NCI-H1436 (cell line): ENCODE measurements at places on chromosomes 13 and 19.
A peak's percentile ranks its signal among the peaks of the same experiment; 100 is the strongest.

GRCh38 chr19:45746866-45747265, 13.6 kb downstream of the MEIOSIN start:
- no peak for DNase-seq

- no peak for DNase-seq
These were observed 14.8 kb upstream of the GPI start for GRCh38 chr19:34350161-34350561.

- no peak for DNase-seq
These were observed 62.7 kb upstream of the MYCBP2 start for GRCh38 chr13:77389625-77390000.

- DNase-seq: no peak
These were observed 27.1 kb upstream of the POMP start for GRCh38 chr13:28631801-28632200.

DNA sequence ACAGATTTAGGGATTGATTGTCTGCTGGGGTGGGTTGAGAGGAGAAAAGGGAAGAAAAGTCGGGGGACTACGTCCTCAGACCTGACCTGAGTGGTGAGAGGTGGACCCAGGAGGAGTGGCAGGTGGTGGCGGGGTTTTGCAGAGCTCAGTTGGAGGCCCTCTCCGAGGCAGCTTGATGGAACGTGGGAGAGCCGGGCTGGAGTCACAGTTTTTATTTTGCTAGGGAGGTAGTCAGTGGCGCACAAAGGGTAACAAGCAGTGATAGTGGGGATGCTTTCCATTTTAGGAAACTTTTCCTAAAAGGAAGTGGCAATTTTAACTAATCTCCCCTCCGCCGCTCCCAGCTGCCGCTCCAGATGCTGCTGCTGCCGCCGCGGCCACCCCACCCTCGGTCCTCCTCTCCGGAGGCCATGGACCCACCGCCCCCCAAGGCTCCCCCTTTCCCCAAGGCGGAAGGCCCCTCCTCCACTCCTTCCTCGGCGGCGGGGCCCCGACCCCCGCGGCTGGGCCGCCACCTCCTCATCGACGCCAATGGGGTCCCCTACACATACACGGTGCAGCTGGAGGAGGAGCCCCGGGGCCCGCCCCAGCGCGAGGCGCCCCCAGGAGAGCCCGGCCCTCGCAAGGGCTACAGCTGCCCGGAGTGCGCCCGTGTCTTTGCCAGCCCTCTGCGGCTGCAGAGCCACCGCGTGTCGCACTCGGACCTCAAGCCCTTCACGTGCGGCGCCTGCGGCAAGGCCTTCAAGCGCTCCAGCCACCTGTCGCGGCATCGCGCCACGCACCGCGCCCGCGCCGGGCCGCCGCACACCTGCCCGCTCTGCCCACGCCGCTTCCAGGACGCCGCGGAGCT, 1.1 kb upstream of the ZNF581 start:
- no peak for DNase-seq

DNA sequence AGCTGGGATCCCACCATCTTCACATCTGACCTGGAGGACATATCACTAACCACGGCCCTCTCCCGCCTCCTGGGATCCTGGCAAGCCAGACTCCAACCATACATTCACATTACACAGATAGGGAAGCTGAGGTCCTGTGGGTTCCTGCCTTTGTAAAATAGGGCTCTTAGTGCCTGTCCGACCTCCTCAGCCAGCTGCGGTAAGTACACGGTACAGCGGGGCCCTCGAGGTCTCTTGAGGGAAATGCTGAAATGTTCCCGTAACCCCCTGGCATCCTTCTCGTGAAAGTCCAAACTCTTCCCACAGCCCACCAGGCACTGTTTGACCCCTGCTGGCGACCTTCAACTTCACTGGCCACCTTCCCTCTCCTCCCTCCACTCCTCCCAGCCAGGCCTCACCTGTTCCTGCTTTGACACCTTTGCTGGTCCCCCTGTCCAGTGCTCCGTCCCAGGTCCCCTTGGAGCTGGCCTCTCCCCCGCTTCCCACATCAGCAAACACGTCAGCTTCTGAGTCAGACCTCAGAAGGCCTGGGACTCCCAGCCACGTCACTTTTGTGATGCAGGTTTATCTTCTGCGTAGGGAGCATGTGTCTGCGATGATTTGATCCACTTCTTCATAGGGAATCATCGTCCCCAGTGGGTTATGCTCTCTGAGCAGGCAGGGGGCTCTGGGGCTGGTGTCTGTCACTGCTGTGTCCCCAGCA, 8.8 kb upstream of the GNG7 start:
- DNase-seq: no peak

DNA sequence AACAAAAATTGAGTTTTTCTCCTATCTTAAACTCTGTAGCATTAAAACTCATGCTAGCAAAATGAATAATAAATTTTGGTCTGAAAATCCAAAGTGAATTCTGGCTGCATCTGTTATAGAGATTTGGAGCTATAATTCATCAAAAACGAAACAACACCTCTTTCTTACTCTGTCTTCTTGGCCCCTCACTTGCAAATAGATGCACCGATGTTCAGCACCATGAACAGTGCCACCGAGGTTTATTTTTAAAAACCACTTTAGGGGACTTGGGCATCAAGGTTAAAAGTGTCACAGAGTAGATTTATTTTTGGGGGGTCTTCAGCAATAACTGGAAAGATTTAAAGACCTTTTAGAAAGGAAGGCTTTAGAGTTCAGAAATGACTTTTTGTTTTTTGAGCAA, 26.1 kb upstream of the EID2 start:
- no peak for DNase-seq

DNA sequence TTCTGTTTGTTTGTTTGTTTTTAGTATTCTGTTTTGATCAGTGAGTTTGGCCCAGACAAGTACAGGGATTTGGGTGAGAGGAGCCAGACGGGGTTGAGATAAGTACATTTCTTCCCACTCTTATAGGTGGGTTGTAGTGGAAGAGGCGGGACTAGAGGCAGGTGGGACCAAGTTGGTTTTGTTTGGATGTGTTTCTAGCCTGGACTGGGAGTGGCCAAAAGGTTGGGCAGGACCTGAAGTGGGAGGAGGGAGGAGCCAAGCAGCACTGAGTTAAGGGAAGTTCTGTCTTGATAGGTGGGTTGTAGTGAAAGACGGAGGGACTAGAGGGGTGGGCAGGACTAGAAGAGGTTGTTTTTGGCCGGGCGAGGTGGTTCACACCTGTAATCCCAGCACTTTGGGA, 9.0 kb downstream of the DNASE2 start:
- no peak for DNase-seq

DNA sequence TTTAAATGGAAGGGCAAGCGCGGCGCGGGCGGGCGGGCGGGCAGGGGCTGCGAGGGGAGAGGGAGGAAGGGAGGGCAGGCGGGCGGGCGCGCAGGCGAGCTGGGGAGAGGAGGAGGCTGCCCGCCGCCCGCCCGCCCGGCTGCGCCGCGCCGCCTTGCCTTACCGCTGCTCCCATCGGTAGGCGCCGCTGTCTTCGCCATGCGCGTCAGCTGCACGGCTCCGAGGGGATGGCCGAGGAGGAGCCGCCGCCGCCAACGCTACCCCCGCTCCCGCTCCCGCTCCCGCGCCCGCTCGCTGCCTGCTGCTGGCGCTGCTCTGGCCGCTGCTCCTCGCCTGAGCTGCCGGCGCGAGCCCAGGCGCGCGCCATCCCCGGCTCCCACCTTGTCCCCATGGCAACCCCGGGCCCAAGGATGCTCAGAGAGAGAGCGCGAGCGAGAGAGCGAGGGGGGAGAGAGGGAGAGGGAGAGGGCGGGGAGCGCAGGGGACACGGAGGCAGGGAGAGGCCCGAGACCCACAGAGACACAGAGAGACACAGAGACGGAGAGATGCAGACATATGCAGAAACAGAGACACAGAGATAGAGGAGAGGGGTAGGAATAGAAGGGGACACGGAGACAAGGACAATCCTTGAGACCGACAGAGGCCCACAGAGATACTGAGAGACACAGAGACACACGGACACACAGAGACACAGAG, 40.3 kb downstream of the DEDD2 start:
- peak; percentile 95 for DNase-seq

DNA sequence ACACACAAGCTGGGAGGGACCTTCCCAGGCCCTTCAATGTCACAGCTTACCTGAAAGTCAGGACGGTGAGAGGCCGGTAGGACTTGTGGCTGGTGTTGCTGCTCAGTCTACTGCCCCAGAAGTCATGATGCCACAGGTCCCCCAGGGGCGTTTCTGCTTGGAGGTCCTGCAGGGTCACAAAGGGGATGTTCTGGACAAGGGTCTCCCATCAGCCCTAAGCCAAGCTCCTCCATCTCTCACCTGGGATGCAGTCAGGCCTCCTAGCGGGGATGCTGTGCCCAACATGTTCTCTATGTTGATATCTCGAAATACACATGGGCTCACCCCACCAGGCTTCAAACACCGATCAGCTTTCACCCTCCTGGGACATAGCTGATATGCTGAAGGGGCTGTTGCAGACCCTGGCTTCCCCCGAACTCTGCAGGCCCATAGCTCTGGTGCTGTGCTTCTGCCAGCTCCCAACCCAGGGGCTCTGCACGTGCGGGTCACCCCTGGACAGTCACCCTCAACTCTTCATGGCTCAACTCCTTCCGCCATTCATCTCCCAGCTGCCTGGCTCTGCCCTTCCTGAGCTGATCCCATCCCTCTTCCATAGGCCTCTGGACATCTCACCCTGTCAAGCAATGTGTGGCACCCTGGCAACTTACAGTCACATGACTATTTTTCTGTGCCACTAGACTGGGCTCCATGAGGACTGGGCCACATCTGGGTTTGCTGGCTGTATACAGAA, 10.3 kb downstream of the TMTC4 start:
- no peak for DNase-seq

DNA sequence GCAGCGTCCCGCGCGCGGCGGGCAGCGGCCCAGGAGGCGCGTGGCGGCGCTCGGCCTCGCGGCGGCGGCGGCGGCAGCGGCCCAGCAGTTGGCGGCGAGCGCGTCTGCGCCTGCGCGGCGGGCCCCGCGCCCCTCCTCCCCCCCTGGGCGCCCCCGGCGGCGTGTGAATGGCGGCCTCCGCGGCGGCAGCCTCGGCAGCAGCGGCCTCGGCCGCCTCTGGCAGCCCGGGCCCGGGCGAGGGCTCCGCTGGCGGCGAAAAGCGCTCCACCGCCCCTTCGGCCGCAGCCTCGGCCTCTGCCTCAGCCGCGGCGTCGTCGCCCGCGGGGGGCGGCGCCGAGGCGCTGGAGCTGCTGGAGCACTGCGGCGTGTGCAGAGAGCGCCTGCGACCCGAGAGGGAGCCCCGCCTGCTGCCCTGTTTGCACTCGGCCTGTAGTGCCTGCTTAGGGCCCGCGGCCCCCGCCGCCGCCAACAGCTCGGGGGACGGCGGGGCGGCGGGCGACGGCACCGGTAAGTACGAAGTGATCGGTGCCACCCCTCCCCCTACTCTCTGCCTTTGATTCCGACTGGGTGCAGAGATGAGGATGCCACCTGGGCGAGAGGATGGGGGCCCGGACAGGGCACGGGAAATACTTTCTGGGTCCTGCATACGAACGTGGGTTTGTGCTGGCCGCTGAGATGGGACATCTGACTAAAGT, 874 bp downstream of the TRIM28 start:
- no peak for DNase-seq

GRCh38 chr19:19278315-19278714, 5.2 kb upstream of the TM6SF2 start:
- DNase-seq: no peak

DNA sequence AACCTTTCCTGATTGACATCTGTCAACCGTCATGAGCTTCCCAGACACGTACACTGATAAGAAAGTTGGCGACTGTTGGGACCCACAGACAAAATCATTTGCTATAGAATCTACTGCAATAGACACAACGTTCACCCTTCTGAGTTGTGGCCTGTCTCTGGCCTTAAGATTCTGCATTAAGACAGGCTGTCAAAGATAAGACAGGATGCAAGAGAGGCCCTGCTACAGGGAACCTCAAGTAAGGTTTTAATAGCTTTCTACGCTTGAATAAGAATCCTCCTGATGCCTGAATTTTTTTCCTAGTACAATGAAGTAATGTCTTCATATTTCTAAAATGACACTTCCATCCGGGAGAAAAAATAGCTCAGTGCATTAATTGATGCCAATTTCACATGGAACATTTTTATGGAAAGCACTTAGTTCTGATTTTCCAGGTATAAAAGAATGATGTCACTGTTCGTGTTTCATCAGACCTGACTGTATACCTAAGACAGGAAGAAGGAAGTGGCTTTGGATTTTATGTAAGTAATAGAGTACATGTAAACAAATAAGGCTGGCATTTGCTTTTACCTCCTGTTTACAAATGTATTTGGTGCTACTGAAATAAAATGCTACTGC, 275.2 kb upstream of the GPC6 start:
- DNase-seq: no peak

DNA sequence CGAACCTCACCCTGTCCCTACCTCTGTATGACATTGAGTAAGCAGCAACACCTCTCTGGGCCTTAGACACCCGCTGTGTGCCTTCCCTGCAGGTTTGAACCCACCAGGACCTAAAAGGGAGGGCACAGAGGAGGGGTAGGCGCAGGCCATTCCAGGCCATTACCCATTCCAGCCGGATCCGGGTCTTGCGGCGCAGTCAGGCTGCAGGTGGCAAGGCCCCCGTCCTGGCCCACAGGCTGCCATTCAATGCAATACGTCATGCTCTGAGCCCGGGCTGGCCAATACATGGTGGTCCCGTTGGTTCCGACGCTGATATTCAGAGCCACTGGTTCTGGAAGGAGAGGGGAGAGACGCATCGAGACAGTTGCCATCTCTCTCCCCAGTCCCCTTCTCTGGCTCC, 17.4 kb downstream of the IL12RB1 start:
- no peak for DNase-seq

DNA sequence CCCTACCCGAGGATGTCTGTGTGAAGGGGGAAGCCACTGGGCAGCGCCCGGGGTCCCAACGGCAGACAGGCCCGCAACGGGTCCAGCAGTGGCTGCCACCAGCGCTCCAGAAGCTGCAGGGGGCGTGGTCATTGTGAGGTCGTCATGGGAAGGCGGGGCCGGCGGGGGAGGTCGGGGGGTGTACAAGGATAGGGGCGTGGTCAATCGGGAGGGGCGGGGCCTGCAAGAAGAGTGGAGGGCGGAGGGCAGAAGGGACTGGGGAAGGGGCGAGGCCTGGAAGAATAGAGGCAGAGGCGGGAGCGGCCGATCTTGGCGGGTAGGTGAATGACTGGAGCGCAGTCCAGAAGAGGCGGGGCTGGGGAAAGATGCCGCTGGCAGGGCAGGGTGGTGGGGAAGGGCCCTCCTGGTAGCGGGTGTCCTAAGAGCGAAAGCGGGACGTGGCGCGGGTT, 4.4 kb downstream of the FUZ start:
- peak; percentile 99 for DNase-seq
